ENCODE measurements at places on chromosomes 6 and 20.

DNA sequence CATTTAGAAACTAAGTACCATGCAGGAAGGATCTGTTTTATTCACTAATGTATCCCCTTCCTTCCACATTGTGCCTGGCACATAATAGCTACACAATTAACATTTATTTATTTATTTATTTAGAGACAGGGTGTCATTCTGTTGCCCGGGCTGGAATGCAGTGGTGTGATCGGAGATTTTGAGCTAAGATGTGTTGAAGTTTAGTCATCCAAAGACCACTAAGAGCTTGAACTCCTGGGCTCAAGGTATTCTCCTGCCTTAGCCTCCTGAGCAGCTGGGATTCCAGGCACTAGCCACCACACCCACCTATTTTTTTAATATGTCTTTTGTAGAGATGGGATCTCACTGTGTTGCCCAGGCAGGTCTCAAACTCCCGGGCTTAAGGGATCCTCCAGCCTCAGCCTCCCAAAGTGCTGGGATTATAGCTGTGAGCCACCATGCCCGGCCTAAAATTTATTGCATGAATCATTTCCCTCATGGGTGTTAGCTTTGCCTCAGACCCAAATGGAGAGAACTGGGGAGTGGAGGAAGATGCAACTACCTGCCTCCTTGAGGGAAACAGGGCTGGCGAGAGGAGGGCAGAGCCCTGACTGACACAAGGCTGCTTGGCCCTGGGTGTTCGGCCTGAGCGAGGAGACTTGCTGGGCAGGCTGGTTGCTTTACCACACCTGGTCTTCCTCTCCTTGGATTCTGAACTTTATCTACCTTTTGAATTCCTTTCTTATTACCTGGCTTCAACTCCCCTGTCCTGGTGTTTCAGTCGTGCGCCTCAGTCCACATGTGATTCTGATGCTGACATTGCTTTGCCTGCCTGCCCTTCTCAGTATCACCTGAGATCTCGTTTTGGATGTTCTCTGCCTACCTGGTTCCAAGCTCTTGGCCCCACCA, 1.7 kb upstream of the DYNLT1 start:
- DNase-seq = no peak

DNA sequence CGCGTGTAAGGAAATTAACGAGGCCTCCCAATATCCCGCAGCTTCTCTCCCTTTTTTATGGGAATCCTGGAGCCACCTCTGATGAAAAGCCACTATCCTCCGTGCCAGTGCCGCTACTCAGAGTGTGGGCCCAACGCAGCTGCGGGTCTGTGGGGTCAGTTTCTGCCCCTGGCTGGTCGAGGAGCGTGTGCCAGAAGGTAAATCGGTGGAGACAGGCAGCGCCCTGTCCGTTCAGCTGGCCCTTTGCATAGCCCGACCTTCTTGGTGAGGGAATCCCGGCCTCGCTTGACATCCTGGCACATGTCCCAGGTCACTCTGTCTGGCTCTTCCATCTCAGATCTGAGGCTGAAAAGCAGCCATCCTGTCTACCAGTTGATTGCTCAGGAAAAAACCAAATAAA, 4.6 kb downstream of the THBS2 start:
- no peak for DNase-seq

- no peak for DNase-seq
These were observed 37.0 kb downstream of the PEX7 start for GRCh38 chr6:136859430-136859829.

DNA sequence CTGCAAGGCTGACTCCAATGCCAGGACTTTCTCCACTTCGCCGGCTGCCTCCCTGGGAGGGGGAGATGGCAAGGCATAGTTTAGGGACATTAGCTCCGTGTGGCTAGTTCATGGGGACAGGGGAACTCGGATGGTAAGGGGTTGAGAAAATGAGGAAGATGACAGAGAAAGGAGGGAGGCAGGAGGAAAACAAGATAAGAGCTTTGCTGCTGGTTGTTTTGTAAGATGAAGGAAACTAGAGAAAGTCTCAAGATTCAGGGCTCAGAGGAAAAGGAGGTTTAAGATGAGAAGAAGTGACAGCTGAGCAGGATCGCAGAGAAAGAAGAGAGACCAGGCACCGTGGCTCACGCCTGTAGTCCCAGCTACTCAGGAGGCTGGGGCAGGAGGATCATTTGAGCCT, 180.9 kb upstream of the RREB1 start:
- no peak for DNase-seq

GRCh38 chr6:80163754-80164187, 57.3 kb downstream of the BCKDHB start:
- DNase-seq = no peak

GRCh38 chr6:786946-787763, 94.2 kb upstream of the EXOC2 start:
- DNase-seq = no peak

- DNase-seq = no peak
These were observed 198.6 kb downstream of the ZDHHC14 start for GRCh38 chr6:157579467-157580031.

GRCh38 chr6:150606168-150606591, 6.5 kb downstream of the PLEKHG1 start:
- DNase-seq = no peak

- DNase-seq = no peak
These were observed 296.0 kb downstream of the ADGRG6 start for GRCh38 chr6:142597836-142598235.

GRCh38 chr20:25257130-25257529, 9.2 kb downstream of the PYGB start:
- DNase-seq = no peak

- DNase-seq = no peak
These were observed 329.3 kb upstream of the CITED2 start for GRCh38 chr6:139703780-139704179.

GRCh38 chr6:33974030-33974429, 170.2 kb upstream of the MLN start:
- no peak for DNase-seq

GRCh38 chr6:73263570-73263909, 544 bp upstream of the KHDC1 start:
- no peak for DNase-seq

DNA sequence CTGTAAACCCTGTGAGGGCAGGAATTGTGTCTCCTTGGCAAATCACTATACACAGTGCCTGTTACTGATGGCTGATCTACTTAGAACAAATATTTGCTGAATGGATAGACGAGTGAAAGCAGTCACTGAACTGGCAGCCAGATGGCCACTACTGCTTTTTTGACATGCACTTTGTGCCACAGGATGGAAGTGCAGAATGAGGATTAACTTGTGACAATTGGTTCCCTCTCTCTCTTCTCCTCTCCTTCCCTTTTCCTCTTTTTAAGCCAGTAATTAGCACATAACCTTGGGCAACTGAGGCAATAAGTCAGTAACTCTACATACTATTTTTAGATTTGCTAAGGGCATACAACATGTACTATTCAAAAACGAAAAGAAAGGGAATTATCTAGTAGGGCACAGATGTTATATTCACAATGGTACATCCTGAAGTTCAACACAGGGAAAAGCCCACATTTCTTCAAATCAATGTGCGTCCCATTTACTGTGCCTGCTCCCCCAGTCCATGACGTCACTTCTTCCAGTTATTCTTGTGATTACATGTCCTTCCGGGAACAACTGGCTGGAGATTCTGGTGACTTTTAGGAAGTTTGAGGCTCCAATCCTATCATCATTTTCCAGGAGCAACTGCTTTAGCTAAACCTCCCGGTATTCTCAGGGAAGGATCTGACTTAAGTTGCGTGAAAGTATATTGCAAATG, 17.0 kb upstream of the RPS6KA2 start:
- DNase-seq = no peak

- DNase-seq = no peak
These were observed 128.0 kb upstream of the MCHR2 start for GRCh38 chr6:100121854-100122609.

GRCh38 chr20:32474717-32474966, 110.5 kb downstream of the NOL4L start:
- no peak for DNase-seq

DNA sequence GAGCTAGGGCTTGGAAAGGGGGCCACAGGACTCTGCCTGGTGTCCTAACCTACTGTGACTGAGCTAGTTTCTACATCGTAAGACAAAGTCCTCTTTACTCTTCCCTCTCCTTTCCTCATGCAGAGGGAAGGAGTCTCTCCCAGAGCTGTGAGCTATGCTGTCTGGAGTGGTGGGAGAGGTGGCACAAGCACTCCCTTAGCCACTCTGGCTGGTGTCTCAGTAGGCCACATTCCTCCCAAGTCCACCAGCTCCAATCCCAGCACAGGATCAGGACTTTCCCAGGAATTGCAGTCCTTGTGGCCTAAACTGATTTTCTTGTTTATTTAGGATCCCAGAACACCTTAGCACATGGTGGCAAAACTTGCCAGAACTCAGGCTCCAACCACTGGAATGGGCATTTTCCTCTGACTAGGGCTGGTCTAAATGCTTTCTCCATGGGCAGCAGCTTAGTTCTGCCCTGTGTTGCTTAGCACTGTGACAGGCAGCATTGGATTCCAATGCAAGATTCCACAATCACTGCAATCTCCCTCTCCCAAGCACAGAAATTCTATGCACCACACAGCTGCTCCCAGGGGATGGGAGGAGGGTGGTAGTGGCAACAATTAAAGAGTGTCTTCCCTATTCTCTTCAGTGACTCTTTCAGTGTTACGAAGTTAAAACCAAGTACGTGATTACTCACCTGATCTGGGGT, 733.3 kb downstream of the HACE1 start:
- no peak for DNase-seq

GRCh38 chr20:55057779-55058415, 582.5 kb downstream of the DOK5 start:
- DNase-seq = no peak

DNA sequence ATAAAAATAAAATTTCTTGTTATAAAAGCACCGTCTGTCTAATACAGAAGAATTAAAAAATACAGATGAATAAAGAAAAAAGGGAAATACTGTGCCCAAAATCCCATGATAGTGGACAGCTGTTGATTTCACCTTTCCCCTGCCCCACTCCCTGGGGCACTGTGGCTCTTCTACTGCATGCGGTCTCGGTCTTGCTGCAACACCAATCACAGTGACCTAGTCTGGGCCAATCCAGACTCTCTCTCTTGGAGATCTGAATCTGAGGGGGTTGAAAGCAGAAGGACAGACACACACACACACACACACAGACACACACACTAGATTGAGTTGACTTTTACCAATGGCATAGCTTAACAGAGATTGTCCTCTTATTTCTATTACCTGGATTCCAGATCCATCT, 70.5 kb upstream of the FYN start:
- no peak for DNase-seq

DNA sequence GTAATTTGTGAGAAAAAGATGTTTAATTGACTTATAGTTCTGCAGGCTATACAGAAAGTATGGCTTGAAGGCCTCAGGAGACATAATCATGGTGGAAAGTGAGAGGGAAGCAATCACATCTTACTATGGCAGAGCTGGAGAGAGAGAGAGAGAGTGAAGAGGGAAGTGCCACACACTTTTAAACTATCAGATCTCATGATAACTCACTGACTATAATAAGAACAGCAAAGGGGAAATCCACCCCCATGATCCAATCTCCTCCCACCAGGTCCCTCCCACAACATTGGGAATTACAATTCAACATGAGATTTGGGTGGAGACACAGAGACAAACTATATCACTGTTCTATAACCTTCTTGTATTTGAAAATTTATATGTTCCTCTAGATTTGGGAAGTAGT, 117.2 kb upstream of the BMP5 start:
- no peak for DNase-seq
